ENCODE measurements at places on chromosomes 3 and 15.

- no peak for DNase-seq
These were observed at the start of gene LRRC31 for GRCh38 chr3:169869484-169870220. LRRC31 (minus strand) TSS chr3:169869935; CDS start chr3:169869807, 128 bp downstream.

DNA sequence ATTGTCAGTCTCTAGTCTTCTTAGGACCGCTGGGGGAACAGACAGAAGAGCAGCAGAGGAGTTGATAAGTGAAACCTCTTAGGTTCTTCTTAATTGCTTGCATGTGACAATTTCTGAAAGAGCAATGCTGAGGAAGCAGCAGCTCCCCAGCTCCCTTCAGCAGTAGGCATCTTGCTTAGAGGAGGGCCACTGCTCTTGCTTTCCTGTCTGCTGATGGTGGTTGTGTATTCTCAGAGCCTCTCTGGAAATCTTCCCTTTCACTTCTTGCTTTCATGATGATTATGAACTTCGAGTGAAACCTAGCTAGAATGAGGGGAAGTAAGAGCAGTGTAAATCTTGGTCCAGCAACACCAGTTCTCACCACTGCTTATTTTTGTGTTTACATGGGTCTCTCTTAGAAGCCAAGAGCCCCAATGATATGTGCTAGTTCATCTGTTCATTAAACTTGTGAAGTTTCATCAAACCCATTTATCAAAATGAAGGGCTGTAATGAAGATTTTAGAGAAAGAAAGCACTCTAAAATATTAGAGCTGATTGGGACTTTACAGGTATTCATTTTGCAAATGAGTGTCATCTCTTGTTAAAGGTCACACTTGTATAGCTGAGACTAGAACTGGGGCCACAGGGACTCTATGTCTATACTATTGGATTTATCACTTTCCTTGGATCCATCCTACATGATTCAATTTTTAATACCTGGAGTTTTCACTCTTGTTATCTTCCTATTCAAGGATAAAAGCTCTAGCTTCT lies 246.7 kb downstream of the LPP start:
- no peak for DNase-seq

DNA sequence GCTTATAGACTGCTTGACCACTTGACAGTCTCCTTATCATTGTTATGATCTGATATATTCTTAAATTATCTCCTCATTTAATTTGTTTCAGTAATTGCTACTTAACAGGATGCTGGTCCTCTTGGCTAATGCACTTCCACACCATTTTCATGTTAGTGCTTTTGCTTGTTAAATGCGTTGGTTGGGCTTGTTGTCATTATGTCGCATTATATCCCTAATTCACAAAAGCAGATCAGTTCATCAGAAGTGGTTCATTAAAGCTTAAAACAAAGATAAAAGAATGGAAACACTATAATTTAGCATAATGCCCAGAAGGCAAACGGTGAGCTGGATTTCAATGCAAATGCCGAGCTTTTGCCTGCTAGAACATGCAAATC lies 17.1 kb upstream of the EHHADH start:
- no peak for DNase-seq

- no peak for DNase-seq
These were observed 14.7 kb downstream of the STAB1 start for GRCh38 chr3:52509753-52510328.

DNA sequence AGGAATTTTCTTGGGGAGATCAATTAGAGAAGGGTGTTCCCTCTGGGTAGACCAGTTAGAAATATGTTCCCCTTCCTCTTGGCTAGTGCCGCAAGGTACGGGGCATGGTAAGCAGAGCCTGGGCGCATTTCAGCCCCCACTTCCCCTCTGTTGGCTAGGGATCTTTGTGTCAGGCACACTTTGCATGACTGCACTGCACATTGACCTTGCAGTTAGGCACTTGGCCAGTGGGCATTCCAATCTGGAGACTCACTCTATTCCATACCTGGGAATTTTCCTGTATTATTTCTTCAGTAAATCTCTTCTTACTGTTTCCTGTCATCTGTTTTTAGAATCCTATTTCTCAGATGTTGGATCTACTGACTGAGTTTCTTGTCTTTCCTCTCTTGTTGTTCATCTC lies 30.0 kb upstream of the CACNA1D start:
- DNase-seq = no peak

DNA sequence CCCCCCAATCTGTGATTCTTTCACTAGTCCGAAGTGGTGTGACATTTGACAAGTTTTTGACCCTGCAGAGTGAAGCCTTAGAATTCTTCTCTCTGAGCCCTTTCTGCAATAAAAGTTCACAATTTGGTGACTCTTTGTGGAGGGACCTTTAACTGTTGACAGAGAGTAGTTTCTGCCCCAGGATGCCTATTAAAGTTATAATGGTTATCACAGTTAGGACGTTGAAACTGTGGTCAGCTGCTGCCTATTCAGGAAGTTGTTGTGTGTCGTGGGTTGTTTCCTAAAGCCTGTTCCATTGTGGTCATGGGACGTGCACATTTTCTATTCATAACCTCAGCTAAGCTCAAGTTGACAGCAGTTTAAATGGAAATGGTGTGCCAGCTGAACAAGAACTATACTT lies 274.5 kb downstream of the NEK10 start:
- DNase-seq = no peak

DNA sequence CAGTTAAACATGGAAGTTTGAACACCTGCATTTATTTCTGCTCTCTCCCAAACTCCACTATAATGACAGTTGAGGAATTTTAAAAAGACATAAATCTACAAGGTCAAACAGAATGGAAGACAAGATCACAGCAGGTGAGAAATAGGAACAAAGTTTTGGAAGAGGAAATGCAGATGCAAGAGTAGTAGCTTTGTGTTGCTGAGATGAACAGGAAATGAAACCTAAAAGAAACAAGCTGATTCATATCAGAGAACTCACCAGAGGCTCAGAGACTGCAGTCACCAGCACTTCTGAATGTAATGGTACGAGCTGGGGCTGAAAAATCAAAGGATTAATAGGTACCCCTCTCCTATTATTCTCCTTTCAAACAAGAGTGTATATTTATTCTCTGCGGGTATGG lies 459.9 kb downstream of the RAP2B start:
- DNase-seq = no peak

DNA sequence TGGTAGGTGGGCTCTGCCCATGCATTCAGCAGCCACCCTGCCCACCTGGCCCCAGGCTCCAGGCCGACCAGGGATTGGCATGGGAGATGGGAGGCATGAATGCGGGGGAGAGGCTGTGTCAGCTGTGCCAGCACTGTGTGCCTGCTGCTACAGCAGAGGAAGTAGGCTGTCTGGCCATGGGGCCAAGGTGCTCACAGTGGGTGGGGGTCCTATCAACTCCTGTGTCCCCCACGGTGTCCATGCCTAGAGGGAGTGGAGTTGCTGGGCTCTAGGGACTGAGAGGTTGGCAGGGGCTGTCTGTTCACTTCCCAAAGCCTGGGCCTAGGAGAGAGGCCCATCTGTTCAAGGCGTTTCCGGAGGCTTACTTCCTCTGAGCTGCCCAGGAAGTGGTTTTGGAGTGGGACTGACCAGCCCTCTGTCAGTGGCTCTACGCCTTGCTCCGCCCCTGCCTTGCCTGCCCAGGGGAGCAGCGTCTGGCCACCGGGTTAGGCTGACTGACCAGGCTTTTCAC lies 5.8 kb downstream of the PRKCD start:
- no peak for DNase-seq

DNA sequence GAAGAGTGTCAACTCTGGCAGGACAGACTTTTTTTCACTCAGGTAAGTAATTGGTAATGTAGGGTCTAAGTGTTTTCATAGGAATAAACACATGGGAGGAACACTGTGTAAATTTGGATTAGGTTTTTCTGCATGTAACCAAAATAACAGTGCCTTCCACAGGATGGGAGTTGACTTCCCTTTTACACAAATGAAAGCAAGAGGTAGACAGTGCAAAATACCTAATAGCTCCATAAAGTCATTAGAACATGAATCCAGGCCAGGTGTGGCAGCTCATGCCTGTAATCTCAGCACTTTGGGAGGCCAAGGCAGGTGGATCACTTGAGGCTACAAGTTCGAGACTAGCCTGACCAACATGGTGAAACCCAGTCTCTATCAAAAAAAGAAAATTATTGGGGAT lies 25.5 kb upstream of the MYO1E start:
- DNase-seq = no peak

GRCh38 chr3:157776861-157777260 lies 273.6 kb upstream of the VEPH1 start:
- no peak for DNase-seq

- no peak for DNase-seq
These were observed 166.5 kb upstream of the TMCO5A start for GRCh38 chr15:37767841-37768455.

DNA sequence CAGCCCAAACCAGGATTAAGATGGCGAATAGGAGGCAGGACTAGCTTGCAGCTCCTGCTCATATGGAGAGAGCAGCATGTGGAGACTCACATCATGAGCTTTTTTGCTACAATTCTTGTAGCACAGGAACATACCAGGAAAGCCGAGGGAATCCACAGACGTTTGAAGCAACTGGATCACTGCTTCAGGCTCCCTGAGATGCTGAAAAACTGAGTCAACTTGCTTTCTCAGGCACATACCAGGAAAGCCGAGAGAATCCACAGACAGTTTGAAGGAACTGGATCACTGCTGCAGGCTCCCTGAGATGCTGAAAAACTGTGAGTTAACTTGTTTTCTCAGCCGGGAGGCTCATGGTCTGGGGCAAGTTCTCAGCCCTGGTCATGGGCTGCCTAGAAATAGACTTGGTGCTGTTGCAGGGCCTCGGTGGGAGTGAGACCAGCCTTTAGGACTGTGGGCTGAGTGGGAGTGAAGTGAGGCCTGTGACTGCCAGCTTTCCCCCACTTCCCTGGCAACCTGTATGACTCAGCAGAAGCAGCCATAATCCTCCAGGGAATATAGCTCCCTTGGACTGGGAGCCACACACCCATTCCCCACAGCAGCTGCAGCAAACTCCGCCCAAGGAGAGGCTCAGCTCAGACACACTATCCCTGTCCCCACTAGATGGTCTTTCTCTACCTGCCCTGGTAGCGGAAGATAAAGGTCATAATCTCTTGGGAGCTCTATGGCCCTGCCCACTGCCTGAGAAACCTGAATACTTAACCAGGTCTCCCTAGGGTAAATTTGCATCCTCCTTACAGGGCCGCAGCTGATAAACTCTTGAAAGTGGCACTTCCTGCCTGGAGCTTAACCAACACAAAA lies 51.9 kb upstream of the PFN2 start:
- DNase-seq = no peak

GRCh38 chr3:115380883-115381572 lies 233.9 kb upstream of the ZBTB20 start:
- no peak for DNase-seq

- DNase-seq = no peak
These were observed 105.5 kb downstream of the MME start for GRCh38 chr3:155185631-155186071.

DNA sequence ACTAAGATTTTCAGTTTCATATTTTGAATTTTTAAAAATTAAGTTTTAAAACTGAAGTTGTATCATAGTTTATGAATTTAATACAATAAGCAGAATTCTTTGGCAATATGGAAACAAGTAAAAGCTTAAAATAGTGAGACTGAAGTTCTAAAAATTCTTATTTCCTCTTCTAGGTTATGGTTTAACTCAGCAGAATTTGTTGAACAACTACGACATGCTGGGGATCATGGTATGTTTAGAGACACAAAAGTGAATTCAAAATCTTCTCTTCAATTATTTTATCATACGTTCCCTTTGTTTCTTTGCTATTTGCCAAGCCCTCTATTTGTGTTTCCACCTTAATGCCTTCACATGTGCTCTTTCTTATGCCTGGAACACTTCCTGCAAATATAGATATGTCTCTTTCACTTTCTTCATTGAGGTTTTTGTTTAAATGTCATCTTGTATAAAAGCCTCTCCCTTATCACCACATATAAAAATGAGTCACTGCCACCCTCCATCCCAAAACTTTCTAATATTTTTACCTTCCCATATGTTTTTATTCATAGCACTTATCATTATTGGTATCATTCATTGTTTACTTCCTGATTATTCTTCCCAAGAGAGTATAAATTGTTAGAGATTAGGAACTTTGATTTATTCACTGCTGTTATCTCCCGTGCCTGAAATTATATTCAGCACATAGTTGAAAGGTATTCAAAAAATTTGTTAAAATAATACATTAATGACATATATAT lies 6.4 kb downstream of the SUCNR1 start:
- DNase-seq = no peak

- no peak for DNase-seq
These were observed 6.5 kb upstream of the ETV5 start for GRCh38 chr3:186115239-186115996.

- no peak for DNase-seq
These were observed 20.8 kb downstream of the SETD2 start for GRCh38 chr3:47143068-47143467.

GRCh38 chr3:124846189-124846588 lies 41.0 kb downstream of the ITGB5 start:
- no peak for DNase-seq

DNA sequence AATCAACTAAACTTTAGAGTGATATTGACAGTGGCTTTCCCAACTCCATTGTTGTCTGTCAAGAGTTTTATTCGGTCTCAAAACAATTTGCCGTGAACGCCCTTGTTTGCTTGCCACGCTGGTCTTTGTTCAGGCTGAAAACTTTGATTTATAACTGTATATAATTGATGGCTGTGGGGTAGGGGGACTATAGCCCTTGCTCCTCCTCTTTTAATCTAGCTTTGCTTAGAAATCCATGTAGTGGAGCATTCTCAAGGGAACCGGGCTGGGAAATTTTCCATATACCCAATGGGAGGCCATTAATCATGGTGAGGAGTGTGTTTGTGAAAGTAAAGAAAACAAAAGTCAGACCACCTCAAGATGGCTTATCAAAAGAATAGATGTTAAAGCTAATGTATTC lies 339.8 kb upstream of the RARB start:
- DNase-seq = no peak

- peak; percentile 37 for DNase-seq
These were observed 227.2 kb downstream of the ADAMTS17 start for GRCh38 chr15:100114571-100114970.

GRCh38 chr15:91689377-91689776 lies 164.1 kb upstream of the SLCO3A1 start:
- DNase-seq = no peak

DNA sequence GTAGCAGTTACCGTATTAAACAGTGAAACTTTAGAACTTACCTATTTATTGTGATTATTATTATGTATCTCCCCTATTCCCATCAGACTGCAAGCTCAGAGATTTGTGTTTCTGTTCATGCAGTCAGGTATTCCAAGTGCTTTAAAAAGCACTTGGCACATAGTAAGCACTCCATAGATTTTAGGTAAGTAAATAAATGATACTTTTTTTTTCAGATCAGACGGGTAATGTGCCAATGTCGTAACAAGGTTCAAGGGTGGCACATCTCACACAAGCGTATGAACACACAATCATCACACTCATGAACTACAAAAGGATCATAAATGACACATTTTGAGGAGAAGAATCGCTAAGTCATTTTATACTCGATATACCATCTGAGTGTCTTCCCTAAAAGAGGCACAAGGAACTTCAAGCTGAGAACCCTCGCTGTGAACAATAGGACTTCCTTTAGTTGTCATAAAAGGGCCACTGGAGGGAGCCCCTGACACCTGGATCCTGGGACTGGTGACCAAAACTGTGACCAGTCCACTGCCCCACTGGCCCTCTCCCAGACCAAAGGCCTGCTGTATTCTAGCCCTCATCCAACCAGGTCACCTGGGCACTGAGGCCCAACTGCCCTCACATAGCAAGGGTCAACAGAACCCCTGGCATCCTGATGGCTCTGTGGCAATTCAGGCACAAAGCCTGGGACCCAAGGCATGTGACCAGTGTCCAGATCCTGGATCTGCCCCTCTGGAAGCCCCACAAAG lies 32.1 kb downstream of the KIF9 start:
- DNase-seq = peak; percentile 14
